ENCODE measurements at places on chromosomes 3 and 15.

DNA sequence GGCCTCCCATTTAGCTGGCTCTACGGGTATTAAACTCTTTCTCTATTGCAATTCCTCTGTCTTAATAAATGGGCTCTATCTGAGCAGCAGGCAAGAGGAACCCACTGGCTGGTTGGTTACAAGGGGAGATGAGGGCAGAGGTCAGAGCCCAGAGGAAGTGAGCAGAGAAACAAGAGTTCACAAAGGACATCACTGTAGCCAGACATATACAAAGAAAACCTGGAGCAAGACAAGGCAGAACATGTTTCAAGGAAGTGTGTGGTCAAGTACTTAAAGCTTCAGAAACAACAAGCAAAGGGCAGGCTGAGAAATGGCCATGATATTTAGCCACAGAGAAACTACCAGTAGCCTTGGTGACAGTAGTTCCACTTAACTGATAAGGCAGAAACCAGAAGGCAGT is 24.3 kb downstream of the SUSD5 start:
- DNase-seq, result no peak

GRCh38 chr3:64195789-64196188 is 29.5 kb downstream of the PRICKLE2 start:
- DNase-seq, result no peak

- no peak for DNase-seq
Measured at GRCh38 chr3:4355401-4356219, 52.4 kb downstream of the SETMAR start.

GRCh38 chr15:40245666-40246450 is 7.0 kb downstream of the PAK6 start:
- no peak for DNase-seq

GRCh38 chr3:38590521-38590920 is 59.0 kb downstream of the SCN5A start:
- no peak for DNase-seq

- no peak for DNase-seq
Measured at GRCh38 chr3:61464518-61465140, 96.7 kb upstream of the PTPRG start.

DNA sequence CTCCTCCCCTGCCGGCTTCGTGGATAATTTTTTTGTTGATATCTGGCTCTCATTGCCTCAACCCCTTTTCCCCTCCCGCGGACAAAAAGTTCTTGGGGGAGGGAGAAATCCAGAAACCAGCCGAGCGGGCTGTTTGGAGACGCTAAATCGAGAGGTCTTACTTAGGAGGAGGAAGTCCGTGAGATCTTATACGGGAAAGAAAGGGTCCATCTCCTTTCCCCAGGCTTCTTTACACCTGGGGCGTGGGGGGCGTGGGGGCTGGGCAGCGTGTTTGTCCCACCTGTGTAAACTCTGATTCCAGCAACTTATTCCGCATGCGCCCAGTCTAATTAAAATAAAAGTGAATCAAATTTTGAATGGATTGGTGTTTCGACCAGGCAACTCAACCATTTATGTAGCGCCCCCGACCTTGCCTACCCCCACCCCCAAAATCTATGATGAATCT is 364 bp upstream of the CADPS start:
- no peak for DNase-seq

DNA sequence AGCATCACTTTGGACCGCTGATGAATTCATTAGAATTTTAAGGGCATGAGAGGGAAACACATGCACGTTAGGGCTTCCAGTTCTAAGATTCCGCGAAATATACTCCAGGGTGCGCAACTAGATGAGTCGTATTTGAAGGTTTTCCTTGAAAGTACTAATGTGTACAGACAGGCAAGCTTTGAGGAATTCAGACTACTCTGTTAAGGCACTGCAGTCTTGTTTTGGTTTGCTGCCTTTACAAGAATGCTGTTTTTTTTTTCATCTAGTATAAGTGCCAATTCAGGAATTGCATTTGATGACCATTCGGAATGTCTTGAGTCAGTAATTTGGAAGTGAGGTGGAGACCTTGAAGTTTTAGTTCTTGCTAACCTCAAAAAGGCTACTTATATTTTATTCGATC is 19.1 kb downstream of the TRNT1 start:
- DNase-seq, result no peak

All from CD4-positive, alpha-beta T cell (primary cell).